A549 (cell line): ENCODE measurements at places on chromosomes 13 and 19.

DNA sequence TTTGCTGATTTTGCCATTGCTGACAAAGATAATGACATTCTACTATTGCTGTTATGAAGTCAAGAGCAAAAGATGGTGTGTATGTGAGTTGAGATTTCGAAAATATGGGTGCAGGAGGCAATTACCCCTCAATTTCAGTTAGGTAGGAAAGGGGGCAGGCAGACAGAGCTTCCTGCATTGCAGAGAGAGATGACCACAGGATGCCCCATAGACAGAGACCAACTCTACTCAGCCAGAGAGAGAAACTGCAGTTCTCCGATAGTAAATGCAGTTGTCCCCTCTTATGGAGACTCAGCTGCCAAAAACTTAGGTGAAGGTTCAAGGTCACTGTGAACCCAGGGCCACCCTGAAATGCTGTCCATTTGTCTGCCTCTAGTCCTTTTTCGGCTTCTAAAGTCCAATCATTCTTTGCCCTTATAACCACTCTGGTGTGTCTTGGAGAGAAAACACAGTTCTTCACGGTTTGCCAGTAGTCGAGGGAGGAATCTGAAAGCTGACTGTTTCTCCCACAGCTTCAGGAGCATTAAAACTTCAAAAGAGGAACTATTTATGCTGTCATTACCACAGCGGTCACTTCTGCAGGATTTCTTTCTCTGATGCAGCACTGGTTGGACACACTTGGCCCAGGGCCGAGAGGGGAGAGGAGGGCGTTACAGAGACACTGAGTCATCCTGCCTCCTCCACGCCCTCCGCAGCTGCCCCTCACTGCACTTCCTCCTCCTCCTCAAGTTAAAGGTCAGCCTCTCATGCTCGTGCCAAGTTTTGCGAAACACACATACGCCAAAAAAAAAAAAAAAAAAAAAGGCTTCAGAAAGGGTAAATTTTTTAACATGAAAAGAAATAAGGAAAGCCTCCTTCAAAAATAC, 264.3 kb downstream of the FOXO1 start:
- peak; percentile 62 for DNase-seq

- DNase-seq, result peak; percentile 48
These were observed 9.5 kb upstream of the MBNL2 start for GRCh38 chr13:97212601-97213040.

DNA sequence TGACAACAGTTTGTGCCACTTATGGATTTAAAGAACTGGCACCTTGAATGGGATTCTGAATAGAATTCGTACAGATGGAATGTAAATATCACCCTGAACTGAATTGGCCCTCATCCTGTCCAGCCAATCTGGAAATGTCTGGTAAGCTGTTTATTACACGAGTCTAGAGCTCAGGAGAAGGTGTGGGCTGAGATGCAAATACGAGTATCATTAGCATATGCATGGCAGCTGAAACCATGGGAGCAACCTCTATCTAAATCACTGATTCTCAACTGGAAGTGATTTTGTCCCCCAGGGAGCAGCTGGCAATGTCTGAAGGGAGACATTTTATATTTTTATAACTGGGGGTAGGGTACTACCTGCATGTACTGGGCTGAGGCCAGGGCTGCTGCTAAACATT, 15.6 kb upstream of the VWA8 start:
- no peak for DNase-seq

DNA sequence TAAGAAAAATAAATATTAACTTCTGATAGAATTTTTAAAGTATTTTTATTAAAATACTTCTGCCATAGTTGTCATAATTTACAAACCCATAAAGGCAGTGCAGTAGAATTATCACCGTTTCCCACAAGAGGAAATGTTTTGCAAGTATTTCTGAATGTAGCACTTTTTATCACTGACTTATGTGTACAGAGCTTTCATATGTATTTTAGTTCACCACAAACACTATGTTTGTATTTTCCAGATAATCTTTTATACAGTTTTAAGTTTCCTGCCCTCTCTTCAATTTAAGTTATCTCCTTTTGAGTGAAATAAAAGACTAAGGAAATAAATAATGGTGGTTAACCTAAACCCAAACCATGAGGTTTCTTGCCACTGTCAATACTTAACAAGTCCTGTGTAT, 24.2 kb downstream of the MIPEP start:
- DNase-seq, result no peak

DNA sequence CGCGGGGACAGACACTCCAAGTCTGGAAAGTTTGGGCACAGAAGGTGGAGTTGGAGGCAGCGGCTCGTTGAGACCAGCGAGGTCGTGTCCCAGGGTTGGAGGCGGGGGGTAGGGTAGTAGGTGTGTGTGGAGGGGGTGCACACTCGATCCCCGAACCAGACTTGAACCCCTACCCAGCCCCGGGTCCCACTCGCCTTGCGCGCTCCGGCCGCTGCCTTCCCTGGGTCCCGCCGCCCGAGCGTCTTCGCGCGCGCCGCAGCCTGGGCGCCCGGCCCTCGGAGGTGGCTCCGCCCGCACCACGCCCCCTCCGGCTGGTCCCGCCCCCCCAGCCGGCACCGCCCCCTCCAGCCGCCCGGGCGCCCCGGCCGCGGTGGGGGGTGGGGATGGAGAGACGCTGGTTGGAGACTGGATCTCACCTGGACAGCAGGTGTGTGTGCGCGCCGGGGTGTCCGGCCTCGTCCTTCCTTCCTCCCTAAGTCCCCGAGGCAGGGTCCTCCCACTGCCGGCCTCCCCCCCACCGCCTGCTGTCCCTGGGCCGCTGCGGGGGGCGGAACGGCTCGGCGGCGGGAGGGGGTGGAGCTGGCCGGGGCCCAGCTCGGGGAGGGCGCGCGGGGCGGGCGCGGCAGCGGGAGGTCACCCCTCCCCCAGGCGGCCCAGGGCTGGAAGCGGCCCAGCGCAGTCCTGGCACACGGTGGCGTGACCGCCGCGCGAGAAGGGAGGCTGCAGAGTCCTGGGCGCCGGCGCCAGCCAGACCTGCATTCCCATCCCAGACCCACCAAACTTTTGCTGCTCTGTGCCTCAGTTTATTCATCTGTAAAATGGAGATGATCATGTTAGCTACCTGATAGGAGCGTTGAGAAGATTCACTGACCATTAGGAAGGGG, at the start of gene KANK2:
KANK2 (minus strand) TSS at position 255 of the 884 bp plus-strand sequence. CDS start 3,034 bp downstream, outside the sequence.
- DNase-seq, result peak; percentile 77

- peak; percentile 78 for DNase-seq
These were observed 32.6 kb downstream of the RUBCNL start for GRCh38 chr13:46354156-46355087.

GRCh38 chr19:32038021-32038920, 307.1 kb upstream of the ZNF507 start:
- no peak for DNase-seq

DNA sequence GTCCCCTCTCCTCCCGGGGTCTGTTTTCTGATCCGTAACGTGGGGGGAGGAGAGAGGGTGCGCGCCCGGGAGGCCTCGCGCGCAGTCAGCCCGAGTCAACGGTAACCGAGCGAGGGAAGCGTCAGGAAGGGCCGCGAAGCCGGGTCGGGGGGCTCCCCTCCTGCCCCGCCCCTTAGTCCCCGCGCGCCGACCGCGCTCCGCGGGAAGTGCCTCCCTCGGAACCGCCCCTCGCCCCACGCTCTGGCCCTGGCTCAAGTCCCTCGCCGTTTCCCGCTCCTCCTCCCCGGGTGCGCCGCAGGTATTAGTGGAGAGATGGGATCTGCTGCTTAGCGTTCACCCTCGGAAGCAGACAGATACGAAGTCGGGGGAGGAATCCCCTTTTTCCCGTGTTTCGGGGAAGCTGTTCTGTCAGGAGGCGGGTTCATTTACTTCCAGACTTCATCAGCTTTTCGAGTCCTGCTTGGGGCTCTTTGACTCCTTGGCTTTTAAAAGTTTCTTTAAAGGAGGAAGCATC, 770 bp downstream of the HNRNPM start:
- no peak for DNase-seq

DNA sequence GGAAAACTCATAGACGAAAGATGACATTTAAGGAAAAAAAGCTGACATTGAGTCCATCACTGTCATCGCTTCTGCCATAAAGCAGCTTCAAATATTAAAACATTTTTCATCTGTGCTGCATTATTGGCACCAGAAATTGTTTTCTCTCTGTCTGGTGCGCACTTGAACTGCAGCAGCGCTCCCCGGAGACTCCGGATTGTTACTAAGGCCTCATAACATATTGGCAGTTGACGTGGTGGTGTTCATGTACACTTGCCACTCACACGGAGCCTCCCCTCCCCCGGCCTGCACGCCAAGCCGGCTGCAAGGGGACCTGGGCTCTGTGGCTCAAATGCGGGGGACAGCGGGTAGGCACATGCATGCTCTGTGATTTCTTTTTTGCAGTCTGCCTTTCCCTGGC, 203.2 kb downstream of the TSHZ3 start:
- DNase-seq, result no peak

GRCh38 chr13:26742691-26743358, 17.8 kb downstream of the GPR12 start:
- DNase-seq, result no peak

GRCh38 chr19:37905946-37906868, at the start of gene WDR87:
Gene WDR87 (minus strand): TSS chr19:37906594. CDS start chr19:37898239, 8,355 bp downstream.
- DNase-seq, result peak; percentile 64

DNA sequence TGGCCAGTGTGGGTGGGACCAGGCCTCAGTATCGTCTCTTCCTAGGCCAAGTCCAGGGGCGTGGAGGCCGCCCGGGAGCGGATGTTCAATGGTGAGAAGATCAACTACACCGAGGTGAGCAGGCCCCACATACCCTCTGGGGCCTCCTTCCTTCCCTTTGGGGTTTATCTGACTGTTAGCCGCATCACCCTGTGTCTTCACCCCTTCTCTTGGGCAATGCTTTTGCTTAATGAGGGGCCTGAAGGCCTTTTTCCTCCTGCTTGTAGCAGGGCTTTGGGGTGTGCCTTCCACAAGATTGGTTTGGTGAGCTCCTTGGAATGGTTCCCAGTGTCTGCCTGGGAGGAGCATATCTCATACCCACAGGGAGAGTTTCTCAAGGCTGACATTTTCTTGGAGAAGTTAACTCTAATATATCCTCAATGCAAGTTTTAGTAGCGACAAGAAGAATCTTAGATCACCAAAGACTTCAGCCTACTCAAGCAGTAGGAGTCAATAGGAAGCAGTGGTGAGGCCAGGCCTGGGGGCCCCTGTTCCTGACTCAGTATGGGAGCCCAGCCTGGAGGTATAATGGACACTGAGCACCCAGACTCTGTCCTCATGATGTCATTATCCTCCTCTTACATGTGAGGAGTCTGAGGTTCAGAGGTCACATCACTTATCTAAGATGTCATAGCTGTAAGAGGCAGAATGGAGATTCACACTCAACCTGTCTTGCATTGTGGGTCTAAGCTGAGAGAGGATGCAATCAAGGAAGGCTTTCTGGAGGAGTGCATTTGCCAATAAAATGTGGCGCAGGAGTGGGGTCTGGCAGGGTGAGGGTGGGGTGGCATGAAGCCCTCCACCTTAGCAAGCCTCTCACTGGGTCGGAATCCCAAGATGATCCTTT, 2.0 kb downstream of the GPI start:
- DNase-seq, result no peak

DNA sequence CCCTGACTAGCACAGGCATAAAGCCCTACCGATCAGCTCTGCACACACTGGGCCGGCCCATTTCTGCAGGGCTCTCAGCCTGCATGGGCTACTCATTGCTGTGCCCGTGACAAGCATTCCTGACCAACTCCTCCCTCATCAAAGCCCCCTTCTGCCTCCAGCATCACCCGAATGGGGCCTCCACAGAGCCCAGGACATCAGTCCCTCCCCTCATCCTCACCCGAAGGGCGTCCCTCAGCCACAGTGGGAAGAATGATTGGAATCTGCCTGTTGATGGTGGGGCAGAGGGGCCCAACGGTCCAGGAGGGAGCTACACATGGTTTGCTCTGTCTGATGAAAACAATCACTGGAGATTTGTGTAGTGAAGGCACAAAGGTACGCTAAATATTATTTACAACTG, 43.8 kb downstream of the SERP2 start:
- DNase-seq, result no peak

- no peak for DNase-seq
These were observed 1.5 kb downstream of the SBNO2 start for GRCh38 chr19:1172353-1173158.

GRCh38 chr13:20130012-20130411, 30.8 kb downstream of the GJA3 start:
- DNase-seq, result no peak

GRCh38 chr13:36051082-36051481, 80.1 kb downstream of the DCLK1 start:
- no peak for DNase-seq

DNA sequence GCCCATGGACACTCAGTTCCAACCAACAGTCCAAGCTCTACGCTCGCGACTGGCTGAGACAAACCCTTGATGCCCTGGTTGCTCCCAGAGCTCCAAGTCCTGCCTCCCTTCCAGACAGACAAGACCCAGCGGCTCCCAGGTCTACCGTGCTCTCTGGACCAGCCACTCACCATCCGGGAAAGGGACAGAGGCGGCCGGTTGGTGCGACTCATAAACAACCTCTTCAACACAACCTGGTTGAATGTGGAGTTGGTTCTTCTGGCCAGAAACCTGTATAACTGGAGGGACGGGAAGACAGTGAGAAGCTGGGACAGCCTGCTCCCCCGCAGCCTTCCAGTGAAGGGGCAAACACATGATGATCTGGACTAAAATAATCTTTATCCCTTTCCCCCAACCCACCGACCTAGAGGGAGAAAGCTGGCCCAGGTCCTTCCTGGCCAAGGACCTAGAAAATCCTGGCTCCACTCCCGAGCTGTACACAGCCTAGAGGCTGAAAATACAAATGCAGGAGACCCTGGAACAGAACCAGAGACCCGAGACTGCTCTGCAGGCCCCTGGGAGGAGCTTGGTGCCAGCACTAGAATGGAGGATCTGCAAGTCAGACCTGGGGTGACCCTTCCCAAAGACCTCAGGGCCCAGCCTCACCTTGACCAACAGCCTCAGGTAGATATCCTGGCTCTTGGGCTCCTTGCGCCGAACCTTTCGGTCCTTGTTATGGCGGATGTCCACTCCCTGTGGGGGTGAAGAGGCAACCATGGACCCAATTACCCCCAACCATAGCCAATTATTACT, 1.6 kb downstream of the RPL18 start:
- no peak for DNase-seq
